Activated CD4-positive, alpha-beta T cell treated with anti-CD3 and anti-CD28 coated beads for 48 hours (primary cell): ENCODE measurements at places on chromosomes 5 and 9.

GRCh38 chr9:113600871-113601614 is 137.5 kb downstream of the RGS3 start:
- DNase-seq, result no peak

DNA sequence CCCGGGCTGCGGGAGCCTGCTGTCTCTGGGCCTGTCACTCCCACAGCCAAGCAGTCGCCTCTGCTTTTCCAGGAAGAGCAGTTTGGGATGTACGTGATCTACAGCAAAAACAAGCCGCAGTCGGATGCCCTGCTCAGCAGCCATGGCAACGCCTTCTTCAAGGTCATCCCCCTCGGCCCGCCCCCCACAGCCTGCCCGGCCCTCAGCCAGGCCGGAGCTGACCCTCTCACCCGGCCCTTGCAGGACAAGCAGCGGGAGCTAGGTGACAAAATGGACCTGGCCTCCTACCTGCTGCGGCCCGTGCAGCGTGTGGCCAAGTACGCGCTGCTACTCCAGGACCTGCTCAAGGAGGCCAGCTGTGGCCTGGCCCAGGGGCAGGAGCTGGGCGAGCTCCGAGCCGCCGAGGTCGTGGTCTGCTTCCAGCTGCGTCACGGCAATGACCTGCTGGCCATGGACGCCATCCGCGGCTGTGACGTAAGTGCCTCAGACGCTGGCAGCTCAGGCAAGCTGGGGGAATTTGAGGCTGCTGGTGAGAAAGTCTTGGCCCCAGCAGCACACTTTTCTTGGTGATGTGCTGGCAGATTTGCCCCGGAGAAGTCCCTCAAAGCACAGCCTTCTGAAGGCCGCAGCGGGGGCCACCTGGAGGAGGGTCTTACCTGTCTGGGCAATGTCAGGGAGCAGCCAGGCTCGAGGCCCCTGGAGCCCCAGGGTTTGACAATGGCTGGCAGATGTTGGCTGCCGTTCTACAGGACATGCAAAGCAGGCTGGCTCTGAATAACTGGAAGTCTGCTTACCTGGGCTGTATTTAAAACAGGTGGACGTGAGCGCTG is 20.1 kb upstream of the LRRC14B start:
- no peak for DNase-seq

GRCh38 chr5:27810458-27810857 is 772.1 kb upstream of the CDH9 start:
- no peak for DNase-seq

DNA sequence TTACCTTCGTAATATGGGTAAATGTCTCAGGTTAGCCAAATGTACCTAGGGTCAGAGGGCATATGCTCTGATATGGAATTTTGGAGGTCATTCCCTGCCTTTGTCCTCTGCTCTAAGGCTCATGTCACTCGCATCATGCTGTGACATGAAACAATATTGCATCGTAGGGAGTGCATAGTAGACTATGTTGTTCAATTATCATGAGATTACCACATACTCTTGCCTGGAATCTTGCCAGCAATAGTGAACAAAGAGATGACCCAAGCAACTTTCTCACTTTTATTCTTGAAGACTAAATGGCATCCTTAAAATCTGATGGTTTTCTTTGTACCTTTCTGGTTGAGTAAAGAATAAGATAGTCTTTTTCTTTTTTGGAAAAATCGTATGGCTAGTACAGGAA is 27.6 kb downstream of the ZNF462 start:
- no peak for DNase-seq

- DNase-seq, result no peak
Measured at GRCh38 chr9:34010979-34011378, 37.7 kb downstream of the UBAP2 start.

DNA sequence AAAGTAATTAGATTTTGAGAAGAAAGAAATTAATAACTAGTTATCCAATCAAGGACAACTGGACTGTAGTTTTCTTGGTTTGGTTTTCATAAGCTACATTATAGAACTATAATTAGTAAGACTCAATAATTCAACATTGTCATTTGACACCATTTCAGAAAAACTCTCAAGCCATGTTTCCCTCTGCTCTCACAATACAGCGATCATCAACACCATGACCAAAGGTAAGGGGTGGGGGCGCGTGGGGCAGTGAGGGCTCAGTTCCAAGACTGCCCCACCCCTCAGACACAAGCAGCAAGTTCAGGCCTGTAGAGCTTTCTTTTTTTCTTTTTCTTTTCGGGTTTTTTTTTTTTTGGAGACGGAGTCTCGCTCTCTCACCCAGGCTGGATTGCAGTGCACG is 6.4 kb downstream of the CMBL start:
- no peak for DNase-seq

GRCh38 chr5:78467752-78468357 is 107.4 kb downstream of the SCAMP1 start:
- no peak for DNase-seq

DNA sequence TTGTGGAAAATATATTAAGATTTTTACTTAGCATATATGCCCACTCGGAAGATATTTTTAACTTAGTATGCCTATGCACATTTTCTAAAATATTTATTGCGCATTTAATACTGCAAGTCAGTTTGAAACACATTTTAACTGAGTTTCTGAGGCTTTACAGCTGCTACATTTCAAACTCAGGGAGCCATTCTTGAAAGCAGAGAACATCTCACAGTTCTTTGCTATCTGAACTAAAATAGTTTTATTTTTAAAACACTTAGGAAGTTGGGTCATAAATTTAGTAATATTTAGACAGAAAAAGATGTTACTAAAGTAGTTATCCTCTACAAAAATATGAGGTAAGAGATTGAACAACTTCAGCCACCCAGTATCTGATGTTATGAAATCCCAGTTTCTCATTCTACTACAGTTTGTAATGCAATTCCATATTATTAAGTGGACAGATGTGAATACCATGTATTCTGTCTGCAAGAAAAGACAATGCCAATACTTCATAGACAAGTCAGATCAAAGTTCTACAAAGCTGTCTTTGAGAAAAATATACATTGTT is 409.9 kb upstream of the EDIL3 start:
- no peak for DNase-seq

- DNase-seq, result no peak
Measured at GRCh38 chr5:124478264-124478663, 268.2 kb downstream of the ZNF608 start.

DNA sequence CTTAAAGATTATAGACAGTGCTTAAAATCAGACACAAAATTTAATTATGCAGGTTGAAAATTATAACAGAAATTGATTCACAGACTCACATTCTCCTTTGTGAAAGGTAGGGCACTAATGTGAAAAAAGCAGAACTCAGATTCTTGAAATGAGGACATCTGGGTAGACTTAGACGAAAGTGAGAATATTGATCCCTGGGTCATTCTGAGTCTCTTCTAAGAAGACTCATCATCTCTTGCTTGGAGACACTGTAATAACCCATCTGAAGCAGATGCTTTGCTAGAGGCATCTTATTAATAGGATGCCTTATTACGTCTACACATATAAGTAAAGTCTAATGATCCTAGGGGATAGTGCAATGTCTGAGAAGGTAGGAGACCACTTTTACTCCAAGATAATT is 274.4 kb downstream of the HINT1 start:
- no peak for DNase-seq

DNA sequence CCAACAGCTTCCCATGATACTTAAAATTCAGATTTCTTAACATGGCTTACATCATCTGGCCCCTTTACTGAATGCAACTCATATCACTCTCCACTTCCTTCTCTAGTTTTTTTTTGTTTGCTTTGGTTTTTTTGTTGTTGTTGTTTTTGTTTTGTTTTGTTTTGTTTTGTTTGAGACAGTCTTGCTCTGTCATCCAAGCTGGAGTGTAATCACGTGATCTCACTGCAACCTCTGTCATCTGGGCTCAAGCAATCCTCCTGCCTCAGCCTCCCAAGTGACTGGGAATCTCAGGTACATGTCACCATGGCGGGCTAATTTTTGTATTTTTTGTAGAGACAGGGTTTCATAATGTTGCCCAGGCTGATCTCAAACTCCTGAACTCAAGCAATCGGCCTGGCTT is 41.4 kb downstream of the CPLANE1 start:
- no peak for DNase-seq

DNA sequence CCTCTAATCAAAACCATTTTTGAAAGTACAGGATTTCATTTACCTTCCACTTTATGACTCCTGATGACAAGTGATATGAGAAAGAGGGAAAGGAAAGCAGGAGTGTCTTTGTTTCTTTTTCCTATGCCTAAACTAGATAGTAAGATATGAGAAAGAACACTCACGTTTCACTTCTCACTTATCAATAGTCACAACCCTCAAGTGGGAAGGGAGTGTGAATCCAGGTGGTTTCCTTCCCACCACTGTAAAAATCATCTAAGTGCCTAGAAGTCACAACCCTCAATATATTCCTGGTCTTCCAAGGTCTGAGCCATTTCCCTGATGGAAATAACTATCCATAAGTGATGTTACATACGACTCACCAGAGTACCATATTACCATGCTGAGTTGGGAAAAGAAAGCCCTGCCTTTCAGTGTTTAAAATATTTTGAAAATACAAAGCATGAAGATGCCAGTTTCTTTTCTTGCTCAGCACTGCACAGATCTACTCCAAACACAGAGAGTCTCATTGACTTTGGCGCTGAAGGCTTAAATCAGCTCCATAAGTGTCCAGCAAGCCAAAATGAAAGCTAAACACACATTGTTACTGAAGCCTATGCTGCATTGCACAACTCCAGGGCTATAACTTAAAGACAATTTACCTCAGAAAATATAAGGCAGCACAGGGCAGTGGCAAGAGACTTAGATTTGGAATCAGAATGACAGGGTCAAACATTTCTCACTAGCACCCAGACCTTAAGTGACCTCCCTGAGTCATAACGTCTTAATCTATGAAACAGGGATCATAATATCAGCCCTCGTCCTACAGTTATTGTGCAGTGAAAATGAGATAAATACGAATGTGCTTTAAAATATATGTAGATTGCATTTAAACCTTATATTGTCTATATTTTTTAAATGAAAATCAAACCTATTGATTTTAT is 301.2 kb downstream of the KIAA0825 start:
- no peak for DNase-seq

DNA sequence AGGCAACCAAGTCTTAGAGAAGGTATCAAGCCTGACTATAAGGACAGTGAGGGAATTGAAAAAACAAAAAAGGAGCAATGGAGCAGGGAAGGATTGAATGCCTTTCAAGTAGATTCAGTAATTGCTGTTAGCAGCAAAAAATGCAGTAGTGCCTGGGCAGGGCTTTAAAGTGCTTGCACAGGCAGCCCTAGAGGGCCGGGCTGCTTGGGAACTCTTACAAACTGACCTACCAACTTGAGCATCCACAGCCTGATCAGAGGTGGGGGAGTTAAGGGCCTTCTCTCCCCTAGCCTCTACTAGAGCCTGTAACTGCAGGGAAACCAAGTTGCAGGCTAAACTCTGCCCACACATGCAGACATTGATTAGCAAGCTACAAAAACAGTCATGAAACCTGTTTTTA is 19.4 kb downstream of the FXN start:
- no peak for DNase-seq

DNA sequence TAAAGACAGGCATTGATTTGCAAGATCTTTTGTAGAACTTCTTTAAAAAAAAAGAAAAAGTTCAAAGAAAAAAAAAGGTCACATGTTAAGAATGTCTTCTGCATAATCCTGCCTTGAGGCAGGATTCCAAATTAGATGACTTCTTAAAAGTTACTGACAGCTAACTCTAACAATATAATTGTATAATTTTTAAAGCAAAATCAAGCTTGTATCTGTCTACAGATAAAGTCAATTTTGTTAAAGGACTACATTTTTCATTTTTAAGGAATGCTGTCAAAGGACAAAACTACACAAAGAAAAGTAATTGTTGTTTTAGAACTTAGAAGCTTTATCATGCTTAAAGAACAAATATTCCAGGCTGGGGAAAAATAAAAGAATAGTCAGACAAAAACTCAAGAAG is 57.8 kb downstream of the MPDZ start:
- DNase-seq, result no peak

DNA sequence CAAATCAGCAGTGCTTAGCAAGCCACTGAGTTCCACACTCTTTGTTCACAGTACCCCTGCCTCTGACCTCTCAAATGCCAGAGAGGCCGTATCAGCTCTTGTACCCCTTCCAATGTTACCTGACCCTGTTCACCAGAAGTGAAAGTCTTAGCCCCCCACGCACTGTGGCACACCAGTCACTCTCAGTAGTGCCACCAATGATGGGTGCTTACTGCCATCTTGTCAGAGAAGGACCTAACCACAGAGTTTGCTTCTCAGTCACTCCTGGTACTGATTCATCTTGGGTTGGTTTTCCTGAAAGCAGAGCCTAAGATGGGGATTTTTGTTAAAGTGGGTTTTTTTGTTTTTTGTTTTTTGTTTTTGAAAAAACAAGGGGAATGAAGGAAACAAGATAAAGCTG is 28.8 kb upstream of the PANK3 start:
- DNase-seq, result peak; percentile 62

DNA sequence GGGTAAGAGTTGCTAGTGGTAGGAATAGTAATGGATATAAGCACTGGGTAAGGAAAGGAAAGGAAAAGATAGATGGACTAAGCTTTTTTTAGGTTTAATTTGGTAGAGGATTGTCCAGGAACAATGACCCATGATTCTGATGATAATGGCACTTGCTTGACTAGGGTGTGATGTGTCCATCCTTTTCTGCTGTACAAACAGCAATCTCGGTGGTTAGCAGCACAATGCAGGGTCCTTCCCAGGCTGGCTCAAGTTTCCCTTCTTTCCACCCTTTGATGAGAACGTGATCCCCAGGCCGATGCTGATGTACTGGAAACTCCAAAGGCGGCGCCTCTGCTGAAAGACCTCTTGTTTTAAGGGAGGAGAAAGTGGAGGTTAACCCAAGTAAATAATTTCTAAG is 105.3 kb downstream of the TMEM167A start:
- DNase-seq, result no peak
